NCI-H460 (cell line): ENCODE measurements at places on chromosomes 7 and 10. TPM values are rescaled to one million over a fixed set of nuclear protein-coding genes. Genes with fewer than 3 reads are reported as not detected.

PLEKHS1 gene
- total RNA-seq: not detected in 2 replicates

MMP21 gene
- total RNA-seq: not detected in 2 replicates

C7orf57 gene
- total RNA-seq: 0.12 TPM in 1 of 2 replicates, not detected in the other

HIBADH gene
- 94.7 and 104 TPM in 2 replicates for total RNA-seq

NSUN6 gene
- 7.3 and 10.5 TPM in 2 replicates for total RNA-seq

GRCh38 chr10:129945941-129946760, 17.9 kb downstream of the EBF3 start:
- no peak for DNase-seq

DNA sequence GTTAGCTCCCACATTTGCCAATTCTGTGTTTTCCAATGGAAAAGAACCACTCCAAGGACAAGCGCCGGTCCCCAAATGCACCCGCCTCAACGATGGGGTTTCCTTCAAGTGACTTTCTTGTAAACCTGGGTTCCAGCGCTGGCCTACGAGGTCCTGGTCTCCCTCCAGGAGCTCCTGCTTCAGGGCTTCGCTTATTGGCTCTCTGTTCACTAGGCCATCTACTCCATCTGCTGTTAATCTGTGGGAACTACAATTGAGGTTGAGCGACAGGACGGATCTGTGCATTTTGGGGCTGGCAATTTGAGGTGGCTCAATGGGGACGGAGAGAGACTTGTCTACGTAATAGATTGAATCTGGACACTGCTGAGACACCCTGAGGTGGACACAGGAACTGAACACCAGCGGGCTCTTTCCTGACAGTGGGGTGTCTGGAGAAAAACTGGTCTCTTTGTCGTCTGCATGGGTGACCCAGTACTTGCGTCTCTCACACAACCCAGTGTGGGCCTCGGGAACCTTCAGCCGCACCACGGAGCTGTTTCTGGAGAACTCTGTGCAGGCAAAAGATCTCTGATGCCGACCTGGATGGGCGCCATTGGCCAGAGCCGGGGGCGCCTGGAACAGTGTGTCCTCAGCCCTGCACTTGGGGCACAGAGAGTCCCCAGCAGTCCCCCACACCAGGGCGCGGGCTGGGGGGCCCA, 115.9 kb upstream of the ADAM12 start:
- DNase-seq: peak; percentile 37

GRCh38 chr10:86376852-86377796, 10.5 kb upstream of the GRID1 start:
- DNase-seq: peak; percentile 59

- no peak for DNase-seq
Observed at GRCh38 chr10:88693392-88694020, 12.5 kb upstream of the LIPK start.

DNA sequence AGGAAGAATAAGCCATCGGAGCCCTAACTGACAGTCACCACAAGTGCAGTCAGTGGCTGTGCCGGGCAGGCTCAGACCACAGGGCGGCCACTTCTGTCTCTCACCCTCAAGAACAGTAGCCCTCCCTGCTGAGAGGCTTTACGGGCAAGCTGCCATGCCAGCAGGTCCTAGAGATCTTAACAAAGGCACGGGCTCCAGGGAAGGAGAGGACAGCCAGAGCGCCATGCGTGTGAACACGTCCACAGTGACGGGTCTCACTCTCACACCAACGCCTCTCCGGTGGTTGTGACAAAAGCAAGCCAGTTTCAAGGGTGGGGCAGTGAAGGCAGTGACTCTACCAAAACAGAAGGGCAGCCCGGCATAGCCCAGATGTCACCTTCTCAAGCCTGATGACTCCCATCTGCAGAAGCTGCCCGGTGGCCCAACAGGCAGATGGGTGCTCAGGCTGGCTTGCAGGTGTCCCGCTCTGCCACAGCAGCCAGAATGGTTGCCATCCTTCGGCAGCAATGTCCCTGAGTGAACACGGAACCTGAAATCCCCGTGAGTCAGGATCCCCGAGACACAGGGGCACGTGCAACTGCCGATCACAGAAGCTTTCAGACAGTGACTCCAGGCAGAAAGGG, 102.0 kb downstream of the FAM53B start:
- no peak for DNase-seq

GRCh38 chr10:133461027-133461426, 7.3 kb downstream of the SCART1 start:
- DNase-seq: no peak

DNA sequence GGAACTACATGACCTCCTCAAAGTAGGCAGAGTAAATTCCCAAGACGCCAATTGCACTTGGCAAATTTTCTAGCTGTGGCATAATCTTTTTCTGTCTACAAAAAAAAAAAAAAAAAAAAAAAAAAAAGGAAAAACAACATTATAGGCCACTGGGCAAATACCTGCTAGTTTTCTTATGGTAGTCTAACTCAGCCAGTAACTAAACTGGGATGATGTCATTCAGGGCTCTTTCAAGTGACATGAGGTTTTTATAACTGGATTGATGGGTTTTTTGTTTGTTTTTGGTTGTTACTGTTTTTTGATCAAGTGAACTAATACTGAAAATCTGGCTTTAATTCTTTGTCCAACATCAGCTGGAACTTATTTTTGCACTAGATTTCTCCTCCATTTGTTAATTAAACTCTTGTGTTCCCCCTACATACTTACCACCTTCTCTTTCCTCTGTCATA, 7.4 kb upstream of the VIM start:
- DNase-seq: no peak

DNA sequence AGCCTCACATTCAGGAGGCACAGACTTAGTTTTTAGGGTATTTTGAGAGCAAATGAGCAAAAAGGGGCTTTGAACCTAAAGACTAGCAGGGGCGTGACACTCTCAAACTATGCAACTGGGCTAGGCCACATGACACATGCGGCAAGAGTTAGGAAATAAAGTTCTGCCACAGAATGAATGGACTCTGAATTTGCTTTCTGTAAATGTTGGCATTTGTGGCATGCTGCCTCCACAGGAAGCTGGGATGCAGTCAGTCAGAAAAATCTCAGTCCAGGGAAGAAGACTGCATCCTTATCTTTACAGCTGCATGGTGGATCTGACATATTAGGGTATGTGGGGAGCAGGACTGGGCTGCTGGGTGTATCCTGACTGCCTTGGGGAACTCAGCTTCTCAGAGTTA, 181.0 kb downstream of the COBL start:
- no peak for DNase-seq

DNA sequence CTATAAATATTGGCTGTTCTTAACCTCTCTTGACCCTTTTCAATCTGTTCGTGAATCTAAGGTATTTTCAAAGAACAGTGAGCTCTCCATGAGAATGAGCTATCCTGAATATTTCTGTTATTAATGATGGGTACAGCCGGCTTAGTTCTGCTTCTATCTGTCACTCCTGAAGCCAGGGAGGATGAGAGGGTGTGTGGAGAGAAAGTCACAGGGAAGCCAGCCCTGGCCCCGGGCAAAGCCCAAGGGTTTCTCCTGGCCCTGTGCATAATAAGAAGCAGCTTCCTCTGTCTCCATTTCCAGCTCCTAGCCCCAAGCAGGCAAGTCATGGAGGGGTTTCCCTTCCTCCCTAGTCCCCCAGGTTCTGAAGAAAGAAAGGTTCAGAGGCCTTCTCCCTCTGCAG, 151.1 kb downstream of the KCNMA1 start:
- DNase-seq: no peak

DNA sequence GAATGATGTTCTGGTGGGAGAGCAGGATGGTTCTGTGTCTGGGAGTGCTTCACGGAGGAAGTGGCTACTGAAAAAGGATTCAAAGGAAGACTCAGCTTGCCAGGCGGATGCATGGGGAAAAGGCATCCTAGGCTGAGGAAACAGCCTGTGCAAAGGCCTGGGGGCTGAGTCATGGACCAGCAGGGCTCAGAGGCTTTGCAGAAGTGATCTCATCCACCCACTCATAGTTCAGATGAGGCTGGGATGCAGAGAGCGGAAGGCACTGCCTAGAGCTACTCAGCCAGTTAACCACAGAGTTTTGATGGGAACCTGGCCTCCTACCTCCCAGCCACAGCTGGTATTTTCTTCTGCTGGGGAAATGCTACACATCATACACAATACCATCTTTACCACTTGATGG, 15.8 kb upstream of the ADAMTS14 start:
- DNase-seq: no peak

GRCh38 chr10:11331046-11331577, 280.3 kb downstream of the USP6NL start:
- DNase-seq: no peak

GRCh38 chr10:70052462-70053217, at the start of gene MACROH2A2:
TSS of gene MACROH2A2 (plus strand) at chr10:70052846. CDS start at chr10:70075659, 22,813 bp downstream.
- DNase-seq: peak; percentile 68

DNA sequence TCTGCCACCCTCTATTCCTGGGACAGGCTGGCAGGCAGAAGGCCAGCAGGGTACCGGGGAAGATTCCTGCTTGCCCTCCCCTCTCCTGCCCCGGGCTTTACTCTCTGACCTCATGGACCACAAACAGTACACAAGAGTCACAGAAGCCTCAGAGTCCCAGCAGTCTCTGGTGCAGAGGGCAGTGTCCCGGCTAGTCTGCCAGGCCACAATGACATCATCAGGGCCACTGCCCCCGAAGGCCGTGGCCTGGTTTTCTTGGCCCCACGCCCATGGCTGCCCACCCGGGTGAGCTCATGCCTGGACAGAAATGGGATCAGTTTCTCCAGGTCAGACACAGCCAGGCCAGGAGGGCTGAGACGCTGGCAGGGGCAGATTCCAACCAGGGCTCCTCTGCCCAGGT, 91.9 kb downstream of the MYL10 start:
- no peak for DNase-seq
